ENCODE measurements at places on chromosomes 13 and 19. TPM values are rescaled to one million over a fixed set of nuclear protein-coding genes. Genes with fewer than 3 reads are reported as not detected.
A peak's percentile ranks its signal among the peaks of the same experiment; 100 is the strongest.

Gene NOTCH3
- total RNA-seq = 133 TPM

Gene PNMA8C
- 1.2 TPM for total RNA-seq

Gene VAV1
- 0.73 TPM for total RNA-seq

Gene GRIN2D
- total RNA-seq = 23.0 TPM

Gene CD70
- total RNA-seq = 1.7 TPM

Gene CYP2A6
- total RNA-seq = 0.25 TPM

Gene SIGLECL1
- total RNA-seq = not detected

DNA sequence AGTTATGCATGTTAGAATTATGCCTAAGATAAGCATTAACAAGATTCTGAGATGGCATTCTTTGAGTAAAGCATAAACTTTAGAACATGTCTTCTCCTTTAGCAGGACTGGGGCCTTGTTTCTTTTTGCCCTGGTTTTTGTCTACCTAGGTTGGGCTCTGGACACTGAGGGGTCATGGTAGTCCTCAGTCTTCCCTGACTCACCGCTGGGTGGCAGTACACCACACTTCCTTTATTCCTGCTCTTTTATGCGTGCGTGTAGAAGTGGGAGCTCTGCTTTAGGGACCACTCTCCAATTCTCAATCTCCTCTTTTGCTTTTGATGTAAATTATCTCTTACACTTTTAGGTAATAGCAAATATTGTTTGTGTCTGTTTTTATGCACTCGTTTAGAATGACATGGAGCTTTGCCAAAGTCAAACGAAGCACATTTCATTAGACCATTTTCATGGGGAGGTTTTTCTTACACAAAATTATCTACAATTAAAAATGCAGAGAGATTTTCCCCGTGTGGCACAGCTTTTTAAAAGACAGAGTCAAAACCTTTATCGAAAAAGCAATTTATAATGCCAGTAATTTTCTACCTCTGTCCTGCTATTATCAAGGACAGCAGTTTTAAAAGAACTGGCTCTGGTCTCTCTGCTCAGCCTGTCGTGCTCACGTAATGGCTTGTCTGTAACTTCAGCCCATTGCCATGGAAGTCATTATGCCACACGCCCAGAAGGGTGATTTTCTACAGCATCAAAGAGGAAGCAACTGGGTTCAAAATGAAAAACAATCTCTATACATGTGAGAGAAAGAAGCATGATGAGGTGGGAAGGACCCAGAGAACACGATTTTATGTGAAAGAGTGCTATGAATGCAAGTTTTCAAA is 413.9 kb downstream of the COG6 start:
- H3K4me1 ChIP-seq = peaks cover 19% of the 10 kb centered on the region
- no peaks in the 10 kb centered on the region for H3K36me3 ChIP-seq
- peak; percentile 78 for DNase-seq
- no peak overlapping the region for H3K27ac ChIP-seq

- DNase-seq = no peak
- H3K4me1 ChIP-seq = no peaks in the 10 kb centered on the region
- peaks cover 3% of the 10 kb centered on the region for H3K36me3 ChIP-seq
Measured at GRCh38 chr13:28035146-28035782, 46.8 kb upstream of the URAD start.

- H3K4me1 ChIP-seq = 0 out of 2 replicates have a peak, but pooled peaks cover 4% of the 10 kb centered on the region
- H3K4me3 ChIP-seq = no peak overlapping the region
- H3K36me3 ChIP-seq = peaks cover 5% of the 10 kb centered on the region
- H3K27me3 ChIP-seq = peaks cover 42% of the 10 kb centered on the region
Measured at GRCh38 chr13:51192348-51192747, 29.9 kb upstream of the FAM124A start.

DNA sequence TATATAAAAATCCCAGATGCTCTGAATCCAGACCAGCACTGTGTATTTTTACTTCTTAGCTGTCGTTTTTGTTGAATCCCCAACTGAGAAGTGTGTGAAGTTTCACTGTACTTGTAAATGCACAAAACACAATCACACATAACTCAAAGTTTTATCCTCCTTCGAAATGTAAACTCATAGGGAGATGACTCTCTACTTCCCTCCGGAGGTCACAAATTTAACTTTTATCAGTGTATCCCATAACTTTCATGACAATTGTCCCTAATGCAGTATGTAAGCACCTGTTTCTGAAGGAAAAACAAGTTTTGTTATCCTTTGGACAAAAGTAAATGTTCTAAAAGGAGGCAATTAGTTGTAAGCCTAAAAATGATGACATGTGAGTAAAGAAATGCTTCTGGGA is 665.0 kb upstream of the SLITRK6 start:
- H3K4me3 ChIP-seq = no peak overlapping the region
- no peak overlapping the region for H3K27ac ChIP-seq
- H3K4me1 ChIP-seq = peaks cover 15% of the 10 kb centered on the region
- peaks cover 16% of the 10 kb centered on the region for H3K36me3 ChIP-seq
- DNase-seq = no peak

DNA sequence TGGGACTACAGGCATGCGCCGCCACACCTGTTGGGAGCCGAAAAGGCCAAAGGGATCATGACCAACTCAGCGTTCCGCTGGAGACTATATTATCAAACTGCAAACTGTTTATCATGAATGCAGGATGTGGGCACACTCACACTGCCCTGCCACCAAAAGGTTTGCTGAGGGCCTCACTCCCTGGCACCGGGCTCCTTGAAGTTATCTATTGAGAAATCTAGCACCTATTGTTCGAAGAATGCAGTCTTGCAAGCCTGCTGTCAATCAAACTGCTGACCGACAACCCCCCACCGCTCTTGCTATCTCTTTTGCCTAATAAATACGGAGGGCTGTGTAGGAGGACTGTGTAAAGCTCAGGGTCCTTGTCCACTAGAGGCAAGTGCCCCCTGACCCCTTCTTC is 5.2 kb upstream of the ZNF836 start:
- no peaks in the 10 kb centered on the region for H3K36me3 ChIP-seq
- H3K4me3 ChIP-seq = no peak overlapping the region
- H3K4me1 ChIP-seq = peaks cover 20% of the 10 kb centered on the region
- no peaks in the 10 kb centered on the region for H3K27me3 ChIP-seq
- H3K27ac ChIP-seq = no peak overlapping the region
- DNase-seq = no peak

DNA sequence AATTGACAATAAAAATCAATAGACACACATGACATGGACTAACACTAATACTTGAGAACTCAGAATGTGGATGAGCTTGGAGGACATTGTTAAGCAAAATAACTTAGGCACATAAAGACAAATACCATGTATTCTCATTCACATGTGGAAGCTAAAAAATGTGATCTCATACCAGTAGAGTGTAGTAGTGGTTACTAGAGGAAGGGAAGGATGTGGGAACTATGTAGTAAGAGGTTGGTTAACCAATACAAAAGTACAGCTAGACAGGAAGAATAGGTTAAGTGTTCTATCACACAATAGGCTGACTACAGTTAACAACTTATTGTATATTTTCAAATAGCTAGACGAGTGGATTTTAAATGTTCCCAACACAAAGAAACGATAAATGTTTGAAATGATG is 415.8 kb upstream of the KLF12 start:
- no peaks in the 10 kb centered on the region for H3K36me3 ChIP-seq
- no peaks in the 10 kb centered on the region for H3K27me3 ChIP-seq
- no peak overlapping the region for H3K27ac ChIP-seq
- H3K4me3 ChIP-seq = no peak overlapping the region
- no peak for DNase-seq
- H3K4me1 ChIP-seq = peaks cover 5% of the 10 kb centered on the region

GRCh38 chr13:30071969-30072817 is 221.8 kb upstream of the UBL3 start:
- H3K27me3 ChIP-seq = no peaks in the 10 kb centered on the region
- DNase-seq = no peak
- no peaks in the 10 kb centered on the region for H3K36me3 ChIP-seq
- peaks cover 20% of the 10 kb centered on the region for H3K4me1 ChIP-seq

- H3K36me3 ChIP-seq = no peaks in the 10 kb centered on the region
- no peak for DNase-seq
- H3K27ac ChIP-seq = no peak within 1 kb of the TSS
Measured at GRCh38 chr19:46147791-46148288, at the start of gene IGFL2. Gene IGFL2 (plus strand): TSS chr19:46148238. CDS start chr19:46148279, 41 bp downstream.

DNA sequence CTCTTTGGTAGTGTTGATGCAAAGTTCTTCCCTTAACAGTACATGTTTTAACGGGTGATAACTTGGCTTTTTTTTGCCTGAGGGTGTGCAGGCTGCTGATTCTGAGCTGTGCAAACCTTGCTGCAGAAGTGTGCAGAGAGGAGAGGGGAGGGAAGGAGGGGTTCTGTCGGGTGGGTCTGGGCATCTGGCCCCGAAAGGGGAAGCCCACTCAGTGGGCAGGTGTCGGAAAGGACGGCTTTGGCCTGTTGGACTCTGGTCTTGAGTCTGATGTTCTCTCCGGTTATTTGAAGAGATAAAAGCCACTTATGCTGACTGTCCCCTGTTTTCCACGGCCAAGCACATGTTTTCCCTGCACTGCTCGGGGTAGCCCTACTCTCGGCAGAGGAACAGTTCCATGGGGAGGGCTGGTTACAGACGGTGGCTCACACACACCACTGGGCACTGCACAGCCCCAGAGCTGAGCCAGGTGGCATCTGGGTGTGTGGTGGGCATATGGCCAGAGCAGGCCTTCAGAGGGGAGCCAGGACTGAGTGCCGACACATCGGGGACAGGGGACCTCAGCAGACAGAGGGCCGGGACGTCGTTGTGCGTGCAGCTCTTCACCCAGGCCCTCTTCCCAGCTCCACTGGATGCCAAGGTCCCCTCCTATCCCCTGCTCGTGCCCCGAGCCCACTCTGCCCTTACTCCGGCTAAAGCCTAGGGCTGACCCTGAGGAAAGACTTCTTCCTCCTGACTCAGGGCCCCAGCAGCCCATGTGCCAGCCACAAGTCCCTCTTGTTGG is 93.2 kb downstream of the TEX29 start:
- H3K4me1 ChIP-seq = peaks cover 23% of the 10 kb centered on the region
- peaks cover 19% of the 10 kb centered on the region for H3K27me3 ChIP-seq
- no peak overlapping the region for H3K27ac ChIP-seq
- no peak overlapping the region for H3K4me3 ChIP-seq
- H3K36me3 ChIP-seq = no peaks in the 10 kb centered on the region

GRCh38 chr19:32688311-32688710 is 3.3 kb upstream of the NUDT19 start:
- no peak overlapping the region for H3K4me3 ChIP-seq
- H3K27ac ChIP-seq = no peak overlapping the region
- peaks cover 9% of the 10 kb centered on the region for H3K4me1 ChIP-seq
- peaks cover 4% of the 10 kb centered on the region for H3K36me3 ChIP-seq
- no peak for DNase-seq
- H3K27me3 ChIP-seq = peaks cover 19% of the 10 kb centered on the region

GRCh38 chr13:80276371-80277289 is 64.3 kb downstream of the SPRY2 start:
- no peaks in the 10 kb centered on the region for H3K27me3 ChIP-seq
- peak overlapping the region; percentile 79 for H3K27ac ChIP-seq

GRCh38 chr19:18418483-18419194 is 559 bp upstream of the SSBP4 start:
- no peaks in the 10 kb centered on the region for H3K36me3 ChIP-seq
- DNase-seq = no peak
- H3K27ac ChIP-seq = no peak overlapping the region
- H3K27me3 ChIP-seq = peaks cover 32% of the 10 kb centered on the region
- peak overlapping the region; percentile 66 for H3K4me3 ChIP-seq

GRCh38 chr13:114107686-114108081 is 24.7 kb downstream of the RASA3 start:
- DNase-seq = peak; percentile 9
- H3K27ac ChIP-seq = no peak overlapping the region
- H3K36me3 ChIP-seq = peaks cover 3% of the 10 kb centered on the region
- H3K4me1 ChIP-seq = peaks cover 31% of the 10 kb centered on the region
- H3K4me3 ChIP-seq = no peak overlapping the region

Data from WTC11 (cell line).